ENCODE measurements at places on chromosomes 2 and 18.

GRCh38 chr2:33384599-33384961 lies 91.9 kb upstream of the RASGRP3 start:
- DNase-seq = no peak

DNA sequence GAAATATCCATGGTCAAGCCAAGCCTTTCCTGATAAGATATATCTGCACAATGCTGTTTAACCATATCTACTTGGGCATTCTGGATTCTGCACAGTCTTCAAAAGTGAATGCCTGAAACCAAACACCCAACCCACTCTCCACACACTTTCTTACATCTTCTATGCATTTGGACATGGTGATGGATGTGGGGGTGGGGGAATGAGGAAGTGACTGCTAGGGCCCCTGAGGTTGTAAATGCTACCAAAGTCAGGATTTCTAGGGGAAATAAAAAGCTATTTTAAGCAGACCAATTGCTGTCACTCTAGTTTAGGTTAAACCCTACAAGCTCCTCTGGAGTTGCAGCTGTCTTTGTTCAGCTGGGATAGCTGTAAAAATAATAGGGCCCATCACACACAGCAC lies 26.7 kb upstream of the TGFA start:
- no peak for DNase-seq

DNA sequence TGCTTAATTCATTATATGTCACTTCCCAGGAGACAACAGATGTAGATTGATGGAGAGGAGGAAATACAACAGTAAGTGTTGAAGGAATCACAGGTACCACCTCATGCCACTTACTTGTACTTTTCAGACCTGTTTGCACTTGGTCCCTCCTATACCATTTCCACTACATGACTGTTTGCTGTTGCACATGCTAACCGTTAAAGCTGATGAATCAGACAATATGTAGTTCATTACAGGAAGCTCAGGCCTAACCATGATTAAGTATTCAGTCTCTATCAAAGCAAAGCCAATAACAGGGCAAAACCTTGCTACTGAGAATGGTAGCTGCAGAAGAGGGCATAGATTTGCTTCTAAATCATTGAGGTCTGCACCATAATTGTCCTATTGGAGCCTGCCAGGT lies 30.2 kb upstream of the GRP start:
- no peak for DNase-seq

GRCh38 chr18:41391616-41392595 lies 563.1 kb upstream of the PIK3C3 start:
- no peak for DNase-seq

- no peak for DNase-seq
These were observed 73.1 kb downstream of the TLK1 start for GRCh38 chr2:171087547-171087946.

DNA sequence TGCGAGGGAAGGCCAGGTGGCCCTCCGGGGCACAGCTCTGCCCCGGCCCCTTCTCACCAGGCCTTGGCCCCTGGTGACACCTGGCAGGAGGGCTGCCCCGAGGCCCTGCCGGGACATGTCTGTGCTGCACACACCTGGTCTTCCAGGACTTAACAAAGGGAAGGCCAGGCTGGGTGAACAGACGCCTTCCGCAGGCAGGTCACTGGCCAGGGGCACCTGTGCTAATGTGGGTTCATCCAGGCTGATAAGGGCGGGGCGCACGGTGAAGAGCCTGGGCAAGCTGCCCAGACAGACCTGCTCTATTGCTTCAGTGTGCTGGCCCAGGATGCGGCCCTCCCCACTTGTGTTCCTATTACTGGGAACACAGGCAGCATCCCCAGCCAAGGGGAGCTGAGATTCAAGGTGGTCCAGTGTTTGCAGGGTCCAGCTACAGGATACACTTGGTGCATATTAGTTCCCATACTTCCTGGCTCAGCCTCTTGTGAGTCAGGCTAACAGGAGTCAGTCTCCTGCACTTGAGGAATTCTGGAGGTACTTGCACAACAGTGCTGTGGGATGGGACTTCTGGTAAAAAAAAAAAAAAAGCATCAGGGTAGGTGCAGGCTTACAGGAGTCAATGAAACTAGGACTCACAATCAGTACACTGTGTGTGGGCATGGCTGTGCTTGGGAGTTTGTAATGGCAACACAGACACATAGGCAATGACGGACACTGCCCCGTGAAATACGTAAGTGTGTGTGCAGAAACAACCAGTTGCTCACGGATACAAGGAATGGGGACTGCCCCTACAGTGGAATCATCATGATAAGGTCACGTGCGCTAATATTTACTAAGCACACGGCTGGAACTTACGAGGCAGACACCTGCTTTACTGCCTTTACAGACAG lies 261.4 kb downstream of the TWIST2 start:
- DNase-seq = no peak

DNA sequence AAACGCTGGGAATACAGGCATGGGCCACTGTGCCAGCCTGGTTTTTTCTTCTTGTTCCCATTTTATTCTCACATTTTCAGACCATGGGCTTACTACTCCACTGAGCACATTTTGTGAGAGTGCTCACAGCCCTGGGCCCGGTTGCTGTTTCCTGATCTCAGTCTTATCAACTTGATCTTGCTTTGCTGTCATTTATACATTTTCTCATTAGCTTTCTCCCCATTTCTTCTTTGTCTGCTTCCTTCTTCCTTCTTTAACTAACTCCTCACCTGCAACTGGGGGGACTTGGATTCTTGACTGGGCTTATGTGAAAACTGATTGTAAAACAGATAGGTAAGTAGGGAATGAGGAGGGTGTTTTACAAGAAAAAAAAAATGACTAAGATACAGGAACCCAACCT lies 117.3 kb downstream of the PLB1 start:
- no peak for DNase-seq

DNA sequence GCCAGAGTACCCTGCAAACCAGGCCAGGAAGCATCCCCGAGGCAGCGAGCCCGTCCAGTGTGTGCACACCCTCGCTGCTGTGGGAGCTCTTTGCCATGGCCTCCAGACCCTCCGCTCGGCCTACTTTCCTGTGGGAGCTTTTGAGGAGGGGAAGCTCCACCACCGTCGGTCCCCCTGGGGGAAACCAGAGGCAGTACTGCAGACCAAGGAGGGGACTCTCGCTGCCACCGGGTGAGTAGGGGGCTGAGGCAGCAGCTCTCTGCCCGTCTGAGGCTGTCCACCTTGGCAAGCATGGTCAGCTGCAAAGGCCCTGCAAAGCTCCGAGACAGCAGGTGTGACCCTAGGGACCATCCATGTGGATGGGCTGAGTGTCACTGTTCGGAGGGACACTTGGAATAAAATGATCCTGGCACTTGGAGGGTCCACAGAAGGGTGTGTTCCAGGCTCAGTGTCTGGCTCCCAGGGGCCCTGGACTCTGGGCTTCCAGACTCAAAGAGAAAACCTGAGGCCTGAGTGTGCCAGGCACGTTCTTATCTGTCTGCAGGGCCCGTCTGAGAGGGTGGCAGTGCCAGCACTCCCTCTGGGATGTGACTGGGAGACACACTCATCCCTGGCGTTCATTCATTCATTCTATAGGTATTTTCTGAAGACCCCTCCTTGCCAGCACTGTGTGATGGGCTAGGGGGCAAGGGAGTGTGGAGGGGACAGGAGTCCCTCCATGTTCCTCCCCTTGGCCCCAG lies 282.8 kb upstream of the HS6ST1 start:
- DNase-seq = no peak

- DNase-seq = no peak
These were observed 95.4 kb upstream of the CHRNA1 start for GRCh38 chr2:174859563-174860169.

GRCh38 chr2:53785366-53785765 lies 1.4 kb downstream of the ASB3 start:
- no peak for DNase-seq

DNA sequence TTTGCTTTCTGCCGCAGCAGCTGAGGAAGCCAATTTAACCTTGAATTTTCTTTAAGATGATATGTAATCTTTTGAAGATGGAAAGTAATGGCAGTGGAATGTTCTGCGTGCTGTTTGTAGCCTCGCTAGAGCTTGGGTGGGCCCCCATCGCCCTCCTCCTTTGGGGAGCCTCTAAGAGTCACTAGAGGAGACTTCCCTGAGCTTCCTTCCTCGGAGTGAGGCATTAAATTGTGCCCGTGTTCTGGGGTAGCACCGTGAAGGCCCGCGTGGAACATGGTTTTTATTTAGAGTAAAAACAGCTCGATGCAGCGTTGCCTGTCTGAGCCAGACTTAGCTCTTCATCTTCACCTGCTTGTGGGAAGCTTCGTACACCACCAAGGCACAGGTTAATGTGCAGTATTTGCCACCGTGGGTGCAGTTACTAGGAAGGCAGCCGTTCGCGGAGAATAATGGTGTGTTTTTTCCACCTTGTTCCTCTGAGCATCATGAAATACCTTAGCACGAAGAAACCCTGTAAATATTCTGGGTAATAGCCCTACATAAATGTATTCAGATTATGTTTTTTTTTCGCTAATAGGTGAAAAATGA lies 38.5 kb downstream of the NCK2 start:
- no peak for DNase-seq

GRCh38 chr2:135132314-135132713 lies 80.2 kb downstream of the RAB3GAP1 start:
- DNase-seq = no peak

DNA sequence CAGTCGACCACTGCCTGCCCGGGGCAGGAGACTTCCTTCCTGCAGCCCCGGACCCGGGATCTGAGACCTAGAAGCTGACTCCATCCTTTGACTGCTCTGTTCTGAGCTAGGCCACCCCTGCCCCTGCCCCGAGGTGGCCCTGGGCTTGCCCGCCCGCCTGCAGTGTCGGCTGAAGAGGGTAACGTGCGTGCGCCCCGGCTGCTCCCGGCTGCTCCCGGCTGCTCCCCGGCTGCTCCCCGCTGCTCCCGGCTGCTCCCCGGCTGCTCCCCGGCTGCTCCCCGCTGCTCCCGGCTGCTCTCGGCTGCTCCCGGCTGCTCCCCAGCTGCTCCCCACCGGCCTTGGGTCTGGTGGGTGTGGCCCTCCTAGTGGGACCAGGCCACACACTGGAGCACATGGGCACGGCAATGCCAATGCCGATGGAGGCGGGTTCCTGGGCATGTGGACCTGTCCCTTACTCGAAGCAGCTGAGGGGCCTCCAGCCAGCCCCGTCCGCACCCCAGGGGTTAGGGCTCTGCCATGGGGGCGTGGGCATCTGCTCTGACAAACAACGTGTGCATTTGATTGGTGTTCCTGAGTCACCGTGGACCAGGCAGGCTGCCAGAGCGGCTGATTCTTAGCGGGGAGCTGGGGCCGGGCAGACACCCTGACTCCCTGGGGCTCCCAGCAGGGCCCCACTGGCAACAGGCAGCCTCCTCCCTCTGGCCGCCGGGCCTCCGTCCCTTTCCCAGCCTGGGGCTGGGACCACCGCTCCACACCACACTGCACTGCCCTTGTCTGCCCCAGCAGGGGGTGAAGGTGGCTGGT lies 2.0 kb upstream of the GAL3ST2 start:
- DNase-seq = no peak

DNA sequence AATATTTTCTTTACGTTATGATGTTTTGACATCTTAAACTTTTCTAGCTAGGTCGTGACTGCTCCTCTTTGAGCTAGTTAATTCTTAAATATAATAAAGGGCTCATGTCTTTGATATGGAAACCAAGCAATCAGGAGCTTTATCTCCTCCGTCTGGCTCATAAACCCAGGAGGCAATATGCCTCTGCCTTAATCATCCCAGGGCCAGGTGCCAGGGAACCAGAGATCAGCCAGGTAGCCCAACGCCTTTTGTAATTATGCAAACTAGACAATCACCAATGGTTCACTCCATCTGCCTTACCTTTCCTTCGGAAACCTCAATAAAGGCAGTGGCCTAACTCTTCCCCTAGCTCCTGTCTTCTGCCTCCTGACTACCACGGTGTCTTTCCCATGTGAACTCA lies 213.7 kb downstream of the KCNJ3 start:
- no peak for DNase-seq

GRCh38 chr2:203195331-203196036 lies 43.3 kb upstream of the CYP20A1 start:
- no peak for DNase-seq

- no peak for DNase-seq
These were observed 95.3 kb upstream of the ALKAL2 start for GRCh38 chr2:383178-383577.

GRCh38 chr2:201957091-201957490 lies 76.6 kb upstream of the FZD7 start:
- no peak for DNase-seq

DNA sequence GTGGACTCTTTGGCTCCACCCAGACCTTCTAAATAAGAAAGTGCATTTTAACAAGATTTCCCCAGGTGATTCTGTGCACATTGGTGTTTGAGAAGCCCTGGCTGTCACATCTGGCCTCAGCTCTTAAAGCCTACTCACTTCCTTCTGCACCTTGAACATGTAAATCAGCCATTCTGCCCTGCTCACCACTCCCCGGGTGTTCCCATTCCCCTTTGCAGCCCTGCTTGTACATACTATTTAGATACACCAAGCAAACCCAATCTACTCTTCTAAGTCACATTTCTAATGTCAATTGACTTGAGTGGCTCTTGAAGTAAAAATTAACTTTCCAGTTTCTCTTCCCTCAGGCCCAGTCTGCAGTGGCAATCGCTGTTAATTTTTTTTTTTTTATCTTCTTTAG lies 13.1 kb upstream of the SCN1A start:
- no peak for DNase-seq

GRCh38 chr2:2926858-2927175 lies 450.8 kb downstream of the EIPR1 start:
- DNase-seq = no peak

- no peak for DNase-seq
These were observed 3.8 kb downstream of the GALNT14 start for GRCh38 chr2:31134480-31134879.

DNA sequence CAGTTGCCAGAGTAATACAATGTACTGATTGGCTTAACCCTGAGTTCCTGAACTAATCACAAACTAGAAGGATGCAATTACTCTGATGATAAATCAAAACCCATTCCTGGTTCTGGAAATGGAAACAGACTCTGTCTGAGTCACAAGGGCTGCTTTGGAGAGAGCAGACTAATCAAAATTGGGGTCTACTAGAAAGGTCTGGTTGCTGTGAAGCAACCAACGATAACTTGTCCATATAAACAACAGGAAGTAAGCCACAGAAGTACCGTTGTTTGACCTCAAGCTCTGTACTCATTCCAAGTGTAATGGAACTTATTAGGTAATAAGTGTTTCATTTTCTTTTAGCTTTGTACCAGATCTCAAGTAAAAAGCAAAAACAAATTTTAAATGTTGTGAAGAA lies 49.7 kb downstream of the RASGRP3 start:
- no peak for DNase-seq

DNA sequence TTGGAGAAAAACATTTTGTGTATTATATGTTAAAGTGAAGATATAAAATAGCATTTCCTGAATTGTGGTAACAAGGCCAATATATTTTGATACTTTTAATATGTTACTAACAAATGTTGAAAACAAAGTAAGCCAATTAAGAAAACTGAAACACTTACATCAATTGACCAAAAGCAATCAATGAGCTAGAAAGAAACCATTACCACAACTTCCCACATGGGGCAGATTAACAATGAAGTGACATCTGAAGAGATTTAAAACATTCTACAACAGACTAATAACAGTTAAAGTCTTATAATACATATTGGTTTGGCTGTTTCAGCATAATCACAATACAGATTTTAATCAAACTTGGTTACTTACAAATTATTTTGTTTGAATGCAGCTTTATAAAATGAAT lies 282.4 kb upstream of the NETO1 start:
- DNase-seq = no peak

- DNase-seq = no peak
These were observed 75.6 kb downstream of the TPGS2 start for GRCh38 chr18:36752929-36753865.

GRCh38 chr2:200968735-200969134 lies 5.3 kb upstream of the ORC2 start:
- DNase-seq = no peak

All from suppressor macrophage (primary cell).